ENCODE measurements at places on chromosomes 5 and 9.

- DNase-seq: peak; percentile 78
Measured at GRCh38 chr9:91424403-91425176, 958 bp upstream of the NFIL3 start.

DNA sequence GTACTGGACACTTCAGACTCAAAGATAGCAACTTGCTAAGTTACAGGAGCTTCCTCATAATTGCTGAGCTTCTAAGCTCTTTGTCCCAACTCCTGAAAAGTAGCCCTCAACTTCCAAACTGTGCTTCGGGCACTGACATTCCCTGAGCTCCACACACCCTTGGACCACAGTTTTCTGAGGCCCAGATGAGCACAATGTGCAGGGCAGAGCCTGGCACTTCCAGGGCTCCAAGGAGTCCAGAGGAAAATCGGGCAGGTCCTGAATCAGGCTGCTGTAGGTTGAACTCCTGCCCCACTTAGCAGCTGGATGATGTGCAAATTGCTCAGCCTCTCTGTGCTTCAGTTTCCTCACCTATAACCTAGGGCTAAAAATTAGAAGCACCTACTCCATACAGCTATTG, 54.6 kb upstream of the KCNIP1 start:
- no peak for DNase-seq

DNA sequence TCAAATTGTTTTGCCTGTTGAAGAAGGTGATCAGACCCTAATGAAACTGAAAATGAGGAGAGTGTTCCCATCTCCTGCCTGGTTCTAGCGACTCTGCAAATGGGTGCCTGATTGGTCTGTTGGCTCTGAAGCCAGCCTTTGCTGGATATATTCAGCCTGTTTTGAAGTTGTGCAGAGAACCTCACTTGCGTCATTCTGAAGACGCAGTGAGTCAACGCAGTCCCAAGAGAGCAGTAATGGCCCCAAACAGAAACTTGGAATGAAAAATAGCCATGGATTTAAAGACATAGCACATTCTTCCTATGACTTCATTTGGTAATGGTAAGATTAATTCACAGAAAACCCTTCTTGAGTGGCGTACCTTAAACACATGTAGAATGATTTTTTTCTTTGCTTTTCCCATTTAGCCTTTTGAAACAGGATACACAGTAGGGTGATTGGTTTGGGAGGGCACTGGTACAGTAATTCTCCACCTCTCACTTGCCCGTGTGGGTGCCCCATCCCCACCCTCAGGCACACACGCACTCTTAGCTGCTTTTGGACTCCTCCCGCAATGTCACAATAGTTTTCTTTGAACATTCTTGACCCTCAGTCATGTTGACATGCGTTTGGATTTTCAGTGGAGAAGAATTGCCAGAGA, 54.1 kb upstream of the ABL1 start:
- no peak for DNase-seq

DNA sequence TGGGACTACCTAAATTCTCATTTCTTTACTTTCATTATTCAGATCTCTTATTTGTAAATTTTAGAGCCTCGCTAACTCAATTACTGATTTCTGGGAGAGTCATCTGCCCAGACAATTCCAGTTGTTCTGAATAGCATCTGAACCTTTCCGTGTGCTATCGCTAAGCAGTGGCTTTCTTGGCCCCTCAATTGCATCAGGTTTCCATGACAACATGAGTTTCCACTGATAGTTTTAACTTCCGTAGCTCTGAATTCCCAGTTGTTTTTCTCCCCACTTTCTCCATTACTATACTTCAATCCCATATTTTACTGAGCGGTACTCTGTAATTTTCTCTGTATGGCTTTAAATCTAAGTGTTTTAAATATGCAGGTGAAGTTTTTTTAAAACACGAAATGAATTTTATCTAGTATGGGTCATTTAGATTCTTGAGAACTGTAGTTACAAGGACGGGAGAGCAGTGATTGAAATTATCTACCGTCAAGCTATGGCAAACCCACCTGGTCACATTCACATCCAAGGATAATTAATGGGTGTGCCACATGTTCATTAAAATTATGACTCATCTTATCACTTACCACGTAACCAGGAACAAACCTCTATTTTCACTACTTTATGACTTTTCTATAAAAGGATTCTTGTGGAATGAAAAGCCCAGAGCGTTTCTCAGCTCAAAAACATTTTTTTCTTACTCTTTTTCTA, 223.5 kb upstream of the PCSK5 start:
- DNase-seq: no peak

GRCh38 chr9:126043681-126044080, 282.9 kb upstream of the MVB12B start:
- no peak for DNase-seq
